Smooth muscle cell of the pulmonary artery (primary cell): ENCODE measurements at places on chromosomes 6 and 20. TPM values are rescaled to one million over a fixed set of nuclear protein-coding genes. Genes with fewer than 3 reads are reported as not detected.

PTCRA gene
- not detected in 2 replicates for total RNA-seq

TPX2 gene
- 10.6 and 22.9 TPM in 2 replicates for total RNA-seq

DNAH8 gene
- total RNA-seq = under 0.01 TPM in 1 of 2 replicates, not detected in the other

LKAAEAR1 gene
- total RNA-seq = not detected in 2 replicates

PSORS1C2 gene
- total RNA-seq = not detected in 2 replicates

GSTA3 gene
- total RNA-seq = not detected in 2 replicates

BANF2 gene
- total RNA-seq = not detected in 2 replicates

TINAG gene
- not detected in 2 replicates for total RNA-seq

NKAIN2 gene
- under 0.01 and 0.10 TPM in 2 replicates for total RNA-seq

TMC2 gene
- total RNA-seq = not detected in 2 replicates

TPBG gene
- total RNA-seq = 69.5 and 138 TPM in 2 replicates

TTBK1 gene
- total RNA-seq = 0.07 TPM in 1 of 2 replicates, not detected in the other

TNFRSF6B gene
- total RNA-seq = 0.98 and 21.2 TPM in 2 replicates

HLA-DPA1 gene
- total RNA-seq = 0.17 and 3.8 TPM in 2 replicates

WFDC12 gene
- total RNA-seq = not detected in 2 replicates

KCNQ2 gene
- total RNA-seq = not detected in 2 replicates

NT5E gene
- 593 and 667 TPM in 2 replicates for total RNA-seq

PACSIN1 gene
- 0.07 TPM in 1 of 2 replicates, not detected in the other for total RNA-seq

MAS1 gene
- total RNA-seq = under 0.01 and 0.20 TPM in 2 replicates

SLC22A7 gene
- not detected in 2 replicates for total RNA-seq

FRS3 gene
- 1.8 and 2.8 TPM in 2 replicates for total RNA-seq

DYNLT2 gene
- total RNA-seq = 0.39 and 0.43 TPM in 2 replicates

VIP gene
- total RNA-seq = 0.10 TPM in 1 of 2 replicates, not detected in the other

SLC26A8 gene
- under 0.01 and 0.07 TPM in 2 replicates for total RNA-seq

BPI gene
- total RNA-seq = 0.13 and 0.30 TPM in 2 replicates

TPD52L1 gene
- total RNA-seq = 29.0 and 32.4 TPM in 2 replicates

CLPSL1 gene
- total RNA-seq = not detected in 2 replicates

CPXM1 gene
- 0.33 TPM in 1 of 2 replicates, not detected in the other for total RNA-seq

OR2J3 gene
- not detected in 2 replicates for total RNA-seq

TRIM31 gene
- total RNA-seq = not detected in 2 replicates

GMNN gene
- 6.9 and 15.3 TPM in 2 replicates for total RNA-seq

TRIM38 gene
- total RNA-seq = 7.5 and 10.2 TPM in 2 replicates

PRL gene
- not detected in 2 replicates for total RNA-seq

PTK7 gene
- total RNA-seq = 36.5 and 85.2 TPM in 2 replicates

TASP1 gene
- 6.0 and 9.6 TPM in 2 replicates for total RNA-seq

MEP1A gene
- total RNA-seq = not detected in 2 replicates

OR12D3 gene
- total RNA-seq = not detected in 2 replicates

MOG gene
- total RNA-seq = not detected in 2 replicates

DEF6 gene
- 0.59 and 1.7 TPM in 2 replicates for total RNA-seq

FAM50B gene
- 11.1 and 11.7 TPM in 2 replicates for total RNA-seq

SEC23B gene
- total RNA-seq = 56.9 and 67.4 TPM in 2 replicates

TCP11 gene
- 0.07 and 0.26 TPM in 2 replicates for total RNA-seq

IP6K3 gene
- 0.03 and 0.20 TPM in 2 replicates for total RNA-seq

BEND6 gene
- 12.4 and 12.8 TPM in 2 replicates for total RNA-seq

HEY2 gene
- total RNA-seq = 0.63 and 0.78 TPM in 2 replicates

DPPA5 gene
- not detected in 2 replicates for total RNA-seq

FKBP1C gene
- total RNA-seq = 0.20 and 2.9 TPM in 2 replicates

RBBP8NL gene
- not detected in 2 replicates for total RNA-seq

IRAK1BP1 gene
- 2.9 and 4.2 TPM in 2 replicates for total RNA-seq

GJA1 gene
- total RNA-seq = 495 and 563 TPM in 2 replicates
